ENCODE measurements at places on chromosomes 16 and 17.

- no peak for DNase-seq
These were observed 3.8 kb upstream of the PRSS33 start for GRCh38 chr16:2791174-2791573.

DNA sequence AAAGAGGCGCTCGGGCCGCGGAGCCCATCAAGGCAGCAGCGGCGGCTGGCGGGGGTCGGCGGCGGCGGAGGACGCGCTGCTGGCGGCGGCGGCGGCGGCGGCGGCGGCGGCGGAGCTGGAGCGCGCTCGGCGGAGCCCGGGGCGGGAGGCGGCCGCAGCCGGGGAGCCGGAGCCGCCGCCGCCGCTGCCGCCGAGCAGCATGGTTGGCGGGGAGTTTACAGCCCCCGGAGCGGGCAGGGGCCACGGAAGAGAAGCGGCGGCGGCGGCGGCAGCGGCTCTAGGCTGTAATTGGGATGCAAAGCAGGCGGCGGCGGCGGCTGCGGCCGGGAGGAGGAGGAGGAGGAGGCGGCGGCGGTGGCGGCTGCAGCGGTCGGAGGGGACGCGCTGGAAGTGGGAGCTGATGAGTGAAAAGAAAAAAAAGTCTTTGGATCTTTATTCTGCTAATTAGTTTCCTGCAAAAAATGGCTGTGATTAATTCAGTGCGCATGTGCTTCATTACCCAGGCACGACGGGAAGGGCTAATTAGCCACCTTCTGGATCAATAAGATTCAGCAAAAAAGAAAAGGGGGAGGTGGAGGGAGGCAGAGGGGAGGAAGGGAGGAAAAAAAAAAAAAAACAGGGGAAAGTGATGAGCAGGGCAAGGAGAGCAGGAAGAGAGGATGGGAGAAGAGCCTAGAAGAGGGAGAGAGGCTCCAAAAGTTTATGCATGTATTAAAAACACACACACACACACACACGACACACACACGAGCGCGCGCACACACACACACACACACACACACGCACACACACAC is 10.9 kb upstream of the ZFHX3 start:
- DNase-seq = no peak

DNA sequence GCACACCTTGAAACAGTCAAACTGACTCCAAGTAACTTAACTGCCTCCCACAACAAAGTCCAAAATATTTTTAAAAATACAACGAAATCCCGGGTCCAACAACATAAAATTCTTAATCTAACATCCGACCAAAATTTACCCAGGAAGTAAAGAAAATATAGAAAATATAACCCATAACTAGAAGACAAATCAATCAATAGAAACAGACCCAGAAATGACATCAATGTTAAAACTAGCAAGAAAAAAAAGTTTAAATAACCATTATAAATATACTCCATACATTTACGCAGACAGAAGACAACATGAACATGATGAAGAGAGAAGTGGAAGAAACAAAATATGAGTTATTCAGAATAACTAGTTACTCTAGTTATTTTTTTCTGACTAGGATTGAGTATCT is 3.7 kb downstream of the ZNF597 start:
- no peak for DNase-seq

DNA sequence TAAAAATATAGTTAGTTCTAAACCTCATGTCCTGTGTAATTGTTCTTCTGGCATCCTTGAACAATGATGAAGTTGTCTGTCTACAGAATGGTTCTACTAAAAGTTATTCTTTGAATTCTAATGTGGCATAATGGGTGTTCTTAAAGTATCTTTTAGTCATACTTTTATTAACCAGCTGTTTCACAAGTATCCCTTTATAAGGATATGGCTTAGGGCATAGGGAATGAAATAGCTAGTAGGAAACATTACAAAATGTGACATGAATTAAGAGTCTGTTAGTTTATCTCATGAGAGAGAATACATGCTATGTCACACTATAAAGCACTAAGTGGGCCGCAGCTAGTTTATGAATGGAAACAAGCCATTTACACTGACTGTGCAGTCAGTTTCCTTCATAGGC is 26.3 kb upstream of the CAPNS2 start:
- no peak for DNase-seq

- no peak for DNase-seq
These were observed 3.6 kb downstream of the MMP25 start for GRCh38 chr16:3049921-3050481.

- no peak for DNase-seq
These were observed 16.6 kb upstream of the DBNDD1 start for GRCh38 chr16:90035902-90036301.

GRCh38 chr17:17606416-17607000 is 15.0 kb upstream of the PEMT start:
- no peak for DNase-seq

DNA sequence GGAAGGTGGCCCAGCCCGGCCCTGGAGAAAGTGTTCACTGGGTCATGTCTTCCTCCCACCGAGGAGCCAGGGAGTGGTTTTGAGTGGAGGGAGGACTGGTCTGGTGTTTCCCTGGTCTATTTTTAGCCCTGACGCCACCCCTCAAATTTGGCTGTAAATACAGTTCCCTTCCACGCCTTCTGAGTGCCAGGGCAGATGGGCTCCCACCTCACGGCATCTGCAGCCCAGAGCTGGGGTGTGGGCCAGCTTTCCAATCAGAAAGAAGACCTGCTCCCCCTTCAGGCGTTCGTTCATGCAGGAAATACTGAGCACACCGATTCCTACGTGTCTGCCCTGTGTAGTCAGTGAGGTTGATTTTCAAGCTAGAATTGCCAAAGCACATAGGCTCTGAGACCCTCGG is 53.7 kb downstream of the SNX20 start:
- no peak for DNase-seq

GRCh38 chr17:27523712-27524111 is 67.5 kb downstream of the KSR1 start:
- DNase-seq = no peak

DNA sequence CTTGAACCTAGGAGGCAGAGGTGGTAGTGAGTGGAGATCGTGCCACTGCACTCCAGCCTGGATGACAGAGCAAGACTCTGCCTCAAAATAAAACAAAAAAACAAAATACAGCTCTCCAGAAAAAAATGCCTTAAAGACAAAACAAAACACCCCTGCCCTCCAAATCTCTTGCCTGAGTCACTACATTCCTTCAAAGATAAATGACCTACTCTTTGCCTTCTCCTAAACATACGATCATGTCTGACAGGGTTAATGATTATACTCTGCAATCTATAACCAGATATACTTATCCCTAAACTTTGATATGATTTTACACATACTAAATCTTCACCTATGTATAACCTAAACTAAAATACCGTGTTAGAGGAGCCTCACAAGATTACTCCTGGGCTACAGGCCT is 1.4 kb upstream of the SETD6 start:
- DNase-seq = no peak

DNA sequence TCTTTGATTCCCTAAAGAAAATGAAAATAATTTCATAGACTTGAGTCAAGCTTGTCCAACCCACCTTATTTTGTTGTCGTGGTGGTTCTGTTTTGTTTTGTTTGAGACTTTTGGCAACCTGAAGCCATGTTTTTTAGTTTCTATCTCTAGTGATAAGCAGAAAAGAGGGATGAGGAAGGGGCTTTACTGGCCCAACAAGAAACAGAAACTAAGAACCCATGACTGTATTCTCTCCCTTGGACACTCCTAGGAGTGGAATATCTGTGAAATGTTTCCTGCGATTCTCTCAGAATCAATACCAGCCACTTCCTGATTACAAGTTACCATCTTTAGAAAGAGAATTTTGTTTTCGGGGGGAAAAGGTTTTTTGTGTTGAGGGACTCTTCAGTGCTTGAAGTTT is 207.5 kb downstream of the PRKCA start:
- no peak for DNase-seq

GRCh38 chr17:74744349-74744713 is 4.1 kb upstream of the NHERF1 start:
- no peak for DNase-seq

DNA sequence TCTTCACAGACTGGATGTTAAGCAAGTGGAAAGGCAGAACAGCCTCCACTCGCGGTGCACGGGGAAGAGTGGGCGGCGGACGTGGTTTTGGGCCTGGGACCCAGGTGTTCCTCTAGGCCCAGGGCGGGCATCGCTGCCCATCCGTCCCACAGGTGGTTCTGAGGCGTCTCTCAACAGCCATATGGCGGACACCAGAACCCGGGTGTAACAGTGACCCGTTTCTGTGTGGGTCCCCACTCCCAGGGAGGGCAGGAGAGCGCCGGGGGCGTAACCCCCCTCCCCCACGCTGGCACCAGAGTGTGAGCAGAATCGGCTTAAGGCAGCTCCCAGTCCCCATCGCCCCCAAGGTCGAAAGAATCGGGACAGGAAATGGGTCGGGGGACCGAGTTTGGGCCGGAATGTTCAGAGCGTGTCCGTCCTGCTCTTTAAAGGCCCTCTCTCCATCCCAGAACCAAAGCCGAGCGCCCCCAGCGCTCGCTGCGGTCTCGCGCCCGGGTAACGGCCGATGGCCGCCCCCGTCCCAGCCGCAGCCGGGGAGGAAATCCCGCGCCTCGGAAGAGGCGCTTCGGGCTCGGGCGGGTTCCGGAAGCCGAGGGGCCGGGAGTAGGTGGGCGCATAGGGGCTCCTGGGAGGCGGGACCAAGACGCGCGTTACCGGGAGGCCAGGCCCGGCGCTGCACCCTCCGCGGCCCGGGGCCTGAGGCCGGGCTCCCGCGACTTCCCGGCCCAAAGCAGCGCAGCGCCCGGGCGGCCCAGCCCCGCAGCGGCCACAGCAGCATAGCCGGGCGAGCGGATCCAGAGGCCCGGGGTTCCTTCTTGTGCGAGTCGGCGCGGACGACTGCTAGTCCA is at the start of gene TK2:
TSS of gene TK2 (minus strand) at position 839 of the 848 bp plus-strand sequence. CDS start at position 778, 61 bp downstream.
- no peak for DNase-seq

GRCh38 chr17:45372325-45372869 is 55.6 kb upstream of the MAP3K14 start:
- no peak for DNase-seq

DNA sequence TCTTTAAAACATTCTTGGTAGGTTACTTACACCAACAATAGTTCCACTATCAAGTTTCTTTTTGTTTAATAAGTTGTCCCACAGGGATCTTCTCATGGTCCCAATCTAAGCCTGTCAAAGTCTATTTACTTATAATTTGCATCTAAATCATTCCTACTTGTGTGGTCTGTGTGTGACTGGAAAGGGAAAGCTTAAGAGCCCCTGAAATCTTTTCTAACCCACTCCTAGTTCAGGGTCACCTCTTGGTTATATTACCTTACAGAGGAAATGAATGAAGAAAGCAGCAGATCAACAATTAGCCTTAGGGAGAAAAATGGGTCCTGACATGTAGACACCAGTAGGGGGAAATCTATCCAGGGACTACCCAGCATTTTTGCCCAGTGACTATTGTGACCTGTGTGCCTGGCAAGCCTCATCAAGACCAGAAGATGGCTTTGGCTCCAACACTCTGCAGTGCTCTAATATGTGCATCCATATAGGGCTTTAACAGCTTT is 110.4 kb upstream of the HAS3 start:
- no peak for DNase-seq

DNA sequence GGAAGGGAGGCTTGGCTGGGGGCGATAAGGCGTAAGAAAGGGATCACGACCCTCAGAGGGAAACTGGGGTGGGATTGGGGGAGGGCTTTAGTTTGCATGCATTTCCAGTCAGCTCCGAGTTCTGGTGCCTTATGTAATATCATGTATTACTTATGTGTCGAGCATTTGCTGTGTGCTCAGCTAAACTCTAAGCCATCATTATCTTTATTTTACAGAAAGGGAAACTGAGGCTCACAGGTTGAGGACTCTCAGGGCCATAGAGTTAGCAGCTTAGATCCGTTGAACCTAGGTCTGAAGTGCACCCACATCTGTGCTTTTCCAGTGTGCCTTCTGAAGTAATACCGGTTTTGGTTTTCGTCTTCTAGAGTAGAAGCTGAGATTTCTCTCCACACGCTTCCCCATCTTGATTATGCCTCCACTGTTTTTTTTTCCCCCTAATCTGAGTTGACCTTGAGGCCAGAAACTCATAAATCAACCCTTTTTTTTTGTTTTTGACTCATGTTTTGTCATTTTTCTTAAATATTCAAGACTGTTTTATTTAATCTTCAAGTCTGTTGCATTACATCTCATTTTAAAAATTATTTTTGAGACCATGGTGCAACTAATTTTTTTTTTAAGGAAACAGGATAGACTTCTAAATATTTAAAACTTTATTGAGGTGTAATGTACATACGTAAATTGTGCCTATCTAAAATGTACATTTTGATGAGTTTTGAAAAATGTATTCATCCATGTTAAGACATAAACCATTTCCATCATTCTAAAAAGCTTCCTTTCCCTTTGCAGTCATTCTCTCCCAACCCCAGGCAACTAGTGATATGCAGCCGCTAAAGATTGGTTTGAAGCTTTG is 741 bp downstream of the CYB5B start:
- no peak for DNase-seq

DNA sequence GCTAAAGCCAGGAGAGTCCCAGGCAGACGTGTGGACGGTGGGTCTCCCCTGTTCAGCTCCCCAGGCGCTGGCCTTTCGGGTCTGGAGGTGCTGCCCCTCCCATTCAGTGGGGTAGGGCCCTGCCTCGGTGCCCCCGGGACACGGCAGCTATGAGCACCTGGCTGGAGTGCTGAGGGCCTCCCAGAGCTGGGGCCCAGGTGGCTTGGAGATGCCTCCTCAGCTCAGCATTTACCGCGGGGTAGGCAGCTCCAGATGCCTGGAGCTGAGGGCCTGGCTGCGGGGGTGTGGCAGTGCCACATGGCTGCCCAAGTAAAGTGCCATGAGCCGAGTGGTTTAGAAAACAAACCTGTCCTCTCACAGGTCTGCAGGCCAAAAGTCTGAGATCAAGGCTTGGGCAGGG is 19.5 kb downstream of the SOX8 start:
- DNase-seq = no peak

GRCh38 chr17:73068322-73069153 is 23.9 kb downstream of the SLC39A11 start:
- no peak for DNase-seq

- DNase-seq = no peak
These were observed 87.0 kb upstream of the RPRML start for GRCh38 chr17:47066095-47066494.

GRCh38 chr16:2077696-2078095 is 29.9 kb downstream of the TSC2 start:
- no peak for DNase-seq

- no peak for DNase-seq
These were observed 747.1 kb downstream of the CDH8 start for GRCh38 chr16:61289141-61289540.

GRCh38 chr17:19011581-19011980 is 7.0 kb upstream of the FAM83G start:
- no peak for DNase-seq

DNA sequence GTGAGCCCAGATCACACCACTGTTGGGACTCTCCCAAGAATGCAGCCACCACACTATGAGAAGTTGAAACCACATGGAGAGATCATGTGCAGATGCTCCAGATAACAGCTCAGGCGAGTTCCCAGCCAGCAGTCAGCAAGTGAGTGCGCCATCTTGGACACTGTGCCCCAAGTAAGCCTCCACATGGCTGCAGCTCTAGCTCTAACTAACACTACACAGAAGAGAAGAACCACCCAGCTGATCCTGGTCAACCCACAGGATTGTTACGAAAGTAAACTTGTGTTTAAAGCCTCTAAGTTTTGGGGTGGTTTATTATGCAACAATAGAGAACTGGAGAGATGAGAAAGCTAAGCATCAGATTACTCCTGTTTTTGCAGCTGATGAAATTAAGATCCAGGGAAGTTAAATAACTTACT is 25.8 kb downstream of the SLC38A7 start:
- DNase-seq = no peak

GRCh38 chr16:86791287-86792035 is 213.1 kb downstream of the FOXL1 start:
- DNase-seq = no peak

All from stimulated activated CD8-positive, alpha-beta memory T cell treated with anti-CD3 and anti-CD28 coated beads, Interleukin-4, amount 100 ng/mL, for 1 hour (primary cell).